ENCODE measurements at places on chromosomes 12 and 14. TPM values are rescaled to one million over a fixed set of nuclear protein-coding genes. Genes with fewer than 3 reads are reported as not detected.

TRMT61A gene
- 10.6 TPM for total RNA-seq

NGB gene
- total RNA-seq: not detected

KLRF2 gene
- not detected for total RNA-seq

PMCH gene
- total RNA-seq: not detected

CCDC184 gene
- total RNA-seq: 0.17 TPM
